Stimulated activated CD8-positive, alpha-beta memory T cell treated with anti-CD3 and anti-CD28 coated beads, Interleukin-2, amount 100 ng/mL, for 1 hour (primary cell): ENCODE measurements at places on chromosomes 1 and 21.

DNA sequence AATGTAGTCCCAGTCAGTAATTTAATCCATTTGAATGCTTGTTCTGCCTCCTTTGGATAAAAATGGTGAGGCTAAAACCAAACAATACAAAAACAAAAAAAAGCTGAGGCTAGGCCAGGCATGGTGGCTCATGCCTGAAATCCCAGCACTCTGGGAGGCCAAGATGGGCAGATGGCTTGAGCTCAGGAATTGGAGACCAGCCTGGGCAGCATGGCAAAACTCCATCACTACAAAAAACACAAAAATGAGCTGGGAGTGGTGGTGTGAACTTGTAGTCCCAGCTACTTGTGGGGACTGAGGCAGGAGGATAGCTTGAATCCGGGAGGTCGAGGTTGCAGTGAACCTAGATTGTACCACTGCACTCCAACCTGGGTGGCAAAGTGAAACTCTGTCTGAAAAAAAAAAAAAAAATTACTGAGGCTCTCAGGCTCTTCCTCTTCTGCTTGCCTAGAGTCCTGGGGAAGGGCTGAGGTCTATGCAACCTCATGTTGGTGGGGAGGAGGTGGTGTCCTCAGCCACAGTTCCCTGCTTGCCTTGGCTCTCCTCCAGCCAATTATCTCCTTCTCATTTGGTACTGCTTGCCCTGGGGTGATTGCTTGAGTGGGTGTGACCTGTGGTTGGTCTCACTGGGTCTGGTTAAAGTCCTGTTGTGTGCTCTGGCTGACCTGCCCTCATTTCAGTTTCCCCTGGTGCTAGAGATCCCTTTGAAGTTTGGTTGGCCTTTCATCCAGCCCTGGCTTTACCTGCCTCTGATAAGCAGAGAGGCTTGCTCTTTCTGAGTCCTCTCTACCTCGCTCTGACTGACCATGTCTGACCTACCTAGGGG, 20.9 kb downstream of the S1PR1 start:
- no peak for DNase-seq

GRCh38 chr1:202966006-202966898, 805 bp downstream of the CYB5R1 start:
- DNase-seq = no peak

- DNase-seq = no peak
Measured at GRCh38 chr1:232292818-232293217, 337.1 kb downstream of the SIPA1L2 start.

DNA sequence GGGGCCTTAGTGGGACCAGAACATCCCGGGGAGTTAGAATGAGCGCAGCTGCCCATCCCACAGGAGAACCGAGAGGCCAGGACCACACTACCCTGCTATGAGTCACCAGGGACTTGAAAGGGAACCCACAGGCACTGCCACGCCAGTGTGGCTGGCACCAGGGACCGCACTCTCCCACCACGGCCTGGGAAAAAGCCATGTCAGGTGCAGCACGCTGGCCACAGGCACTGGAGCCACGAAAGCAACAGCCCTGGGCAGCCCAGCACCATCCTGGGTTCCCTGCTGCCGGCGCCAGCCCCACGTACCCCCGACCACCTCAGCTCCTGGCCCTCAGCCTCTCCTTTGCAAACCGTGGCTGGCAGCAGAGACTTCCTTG, 14.1 kb upstream of the TMEM240 start:
- no peak for DNase-seq

GRCh38 chr1:239354231-239354630, 32.1 kb upstream of the CHRM3 start:
- DNase-seq = no peak

GRCh38 chr1:181858135-181858534, 203.4 kb downstream of the ZNF648 start:
- DNase-seq = no peak

- DNase-seq = no peak
Measured at GRCh38 chr1:112465122-112465521, 43.6 kb upstream of the WNT2B start.

DNA sequence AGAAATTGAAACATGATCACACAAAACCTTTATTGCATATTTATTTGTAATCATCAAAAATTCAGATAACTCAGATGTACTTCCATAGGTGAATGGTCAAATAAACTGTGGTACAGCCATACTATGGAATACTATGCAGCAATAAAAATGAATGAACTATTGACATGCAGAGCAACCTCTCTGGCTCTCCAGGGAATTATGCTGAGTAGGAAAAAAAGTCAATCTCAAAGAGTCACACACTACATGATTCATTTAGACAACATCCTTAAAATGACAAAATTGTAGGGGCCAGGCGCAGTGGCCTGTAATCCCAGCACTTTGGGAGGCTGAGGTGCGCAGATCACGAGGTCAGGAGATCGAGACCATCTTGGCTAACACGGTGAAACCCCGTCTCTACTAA, 104.0 kb downstream of the TPR start:
- DNase-seq = no peak

- no peak for DNase-seq
Measured at GRCh38 chr1:7199077-7199779, 414.0 kb downstream of the CAMTA1 start.

DNA sequence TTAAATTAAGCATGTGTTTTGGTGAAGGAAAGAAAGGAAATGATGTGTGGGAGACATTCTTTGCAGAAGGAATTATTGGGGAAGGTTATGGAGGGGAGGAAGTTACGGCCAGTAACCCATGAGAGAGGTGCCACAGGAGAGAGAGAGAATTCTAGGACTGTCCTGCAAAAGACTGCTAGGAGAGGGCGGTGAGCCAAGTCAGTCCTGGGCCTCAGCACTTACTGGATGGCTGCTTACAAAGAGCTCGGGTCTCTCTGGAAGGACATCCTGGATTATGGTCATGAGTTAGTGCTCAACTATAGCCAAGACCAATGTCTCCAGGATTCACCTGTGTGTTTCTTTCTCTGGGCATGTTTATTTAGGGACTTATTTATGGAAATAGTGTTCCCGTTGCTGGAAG, 74.4 kb upstream of the HSD17B7 start:
- no peak for DNase-seq
